Activated naive CD4-positive, alpha-beta T cell (primary cell): ENCODE measurements at places on chromosomes 6 and 20.

DNA sequence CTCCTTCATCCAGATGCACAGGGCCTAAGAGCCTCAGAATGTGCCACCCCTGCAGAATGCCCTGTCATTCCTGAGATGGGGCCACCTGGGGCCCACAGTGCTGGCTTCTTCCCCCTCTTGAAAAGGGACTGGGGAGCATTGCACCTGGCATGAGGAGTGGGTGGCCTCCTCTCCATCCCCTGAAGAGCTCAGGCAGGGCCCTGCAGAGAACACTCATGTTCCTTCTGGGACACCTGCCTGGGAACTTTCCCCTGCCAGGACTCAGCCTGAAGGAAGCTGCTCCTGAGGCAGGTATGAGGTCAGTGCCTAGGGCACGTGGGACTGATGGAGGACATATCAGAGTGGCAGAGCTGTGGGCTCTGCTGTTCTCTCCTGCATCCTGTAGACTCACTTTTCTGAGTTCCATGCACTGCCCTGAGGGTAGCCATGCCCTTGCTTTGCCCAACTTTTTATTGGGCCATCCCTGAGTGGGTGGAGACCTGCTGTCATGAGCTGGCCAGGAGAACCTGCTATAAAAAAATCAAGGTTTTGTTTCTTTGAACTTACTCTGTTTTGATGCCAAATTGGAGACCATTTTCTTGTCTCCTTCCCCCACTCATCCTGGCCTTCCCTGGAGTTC lies 19.5 kb downstream of the CCDC167 start:
- DNase-seq = no peak

DNA sequence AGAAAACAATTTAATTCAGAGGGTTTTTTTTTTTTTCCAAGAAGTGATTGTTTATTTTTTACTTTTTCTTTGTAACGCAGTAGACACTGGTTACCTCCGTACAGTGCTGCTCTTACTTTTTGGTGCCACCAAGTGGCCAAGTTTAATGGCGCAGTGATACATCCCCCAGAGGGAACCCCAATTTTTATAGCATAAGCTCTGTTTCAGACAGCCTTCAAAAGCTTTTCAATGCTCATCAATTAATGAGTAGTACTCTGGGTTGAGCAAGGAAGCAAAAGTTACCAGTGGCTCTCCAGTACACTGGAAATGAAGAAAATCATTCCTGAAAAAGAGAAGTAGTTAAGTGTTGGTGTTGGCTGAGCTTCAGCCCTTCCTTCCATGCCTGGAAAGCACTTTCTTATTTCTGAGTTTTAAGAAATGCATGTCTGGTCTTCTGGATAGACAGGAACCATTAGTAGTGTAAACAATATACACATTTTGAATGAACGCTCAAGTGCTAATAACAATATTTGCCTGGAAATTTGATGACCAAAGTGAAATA lies 129.1 kb upstream of the SMLR1 start:
- peak; percentile 22 for DNase-seq

DNA sequence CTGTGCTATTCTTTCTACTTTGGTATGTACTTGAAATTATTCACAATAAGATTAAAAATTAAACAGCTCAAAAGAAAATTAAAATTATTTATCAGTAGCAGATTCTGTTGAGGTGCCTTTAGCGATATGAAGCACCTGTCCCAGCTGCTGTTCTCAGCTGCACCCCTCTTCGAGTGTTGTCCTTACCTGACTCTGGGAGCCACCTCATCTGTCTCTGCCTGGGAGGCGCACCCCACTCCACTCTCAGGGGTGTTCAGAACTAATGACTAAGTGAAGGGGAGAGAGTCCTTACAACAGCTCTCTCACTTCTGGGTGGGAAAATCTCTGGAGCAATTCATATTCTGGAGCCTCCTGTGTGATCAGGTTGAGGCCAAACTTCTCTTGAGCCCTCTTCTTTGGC lies 745.7 kb downstream of the RFPL4B start:
- no peak for DNase-seq

GRCh38 chr6:52215787-52216186 lies 28.5 kb downstream of the IL17F start:
- no peak for DNase-seq

DNA sequence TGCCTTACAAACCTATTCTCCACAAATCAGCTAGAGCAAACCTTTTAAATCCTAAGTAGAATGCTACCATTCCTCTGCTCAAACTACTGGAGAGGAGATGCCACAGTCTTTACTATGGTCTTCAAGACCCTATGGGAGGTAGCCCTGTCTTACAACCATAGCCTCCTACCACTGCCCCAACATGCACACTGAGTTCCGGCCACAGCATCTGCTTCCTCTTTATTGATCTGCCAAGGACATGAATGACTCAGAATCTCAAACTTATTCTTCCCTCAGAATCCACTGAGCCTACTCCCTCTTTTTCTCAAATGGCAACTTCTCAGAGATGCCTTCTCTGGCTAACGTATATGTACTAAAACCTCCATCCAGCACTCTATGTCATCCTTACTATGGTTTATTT lies 12.2 kb upstream of the ANKEF1 start:
- no peak for DNase-seq
